Heart right ventricle (tissue), 16 donors: ENCODE measurements at places on chromosomes 7 and 10. TPM values are rescaled to one million over a fixed set of nuclear protein-coding genes. Genes with fewer than 3 reads are reported as not detected.

GRCh38 chr7:132352800-132353199 is 223.5 kb downstream of the PLXNA4 start:
- DNase-seq, result no peak
- H3K36me3 ChIP-seq, result no peaks in the 10 kb centered on the region
- no peak overlapping the region for H3K27ac ChIP-seq
- H3K27me3 ChIP-seq, result no peaks in the 10 kb centered on the region
- H3K4me1 ChIP-seq, result peaks cover 17% of the 10 kb centered on the region

The MIOS gene
- total RNA-seq, result 20.7 TPM

DNA sequence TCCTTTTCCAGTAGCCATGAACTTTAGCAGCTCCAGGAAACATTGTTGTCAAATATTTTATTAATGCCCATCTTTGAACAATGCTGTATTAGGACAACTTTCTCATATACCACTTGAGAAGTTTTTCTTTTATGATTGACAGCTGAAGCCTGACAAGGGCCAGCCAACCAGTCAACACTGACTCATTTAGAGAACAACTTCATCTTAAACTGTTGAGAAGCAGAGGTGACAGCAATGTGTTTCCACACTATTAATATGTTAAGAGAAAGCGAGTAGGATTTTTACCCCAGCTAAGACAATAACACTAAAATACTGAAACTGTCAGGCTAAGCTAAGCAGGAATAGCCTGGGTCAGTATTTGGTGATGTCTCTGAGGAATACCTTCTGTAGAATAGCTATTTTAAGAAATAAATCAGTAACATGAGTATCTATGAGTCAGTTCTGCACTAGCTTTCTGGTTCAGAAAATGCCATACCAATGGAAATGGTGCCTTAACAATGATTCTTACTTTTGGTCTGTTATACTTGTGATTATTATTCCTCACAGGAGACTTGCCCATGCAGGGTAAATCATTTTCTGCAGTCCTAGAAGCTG is 168.8 kb upstream of the POT1 start:
- no peaks in the 10 kb centered on the region for H3K4me1 ChIP-seq
- no peak for DNase-seq
- H3K36me3 ChIP-seq, result no peaks in the 10 kb centered on the region
- H3K4me3 ChIP-seq, result no peak overlapping the region
- no peaks in the 10 kb centered on the region for H3K27me3 ChIP-seq

DNA sequence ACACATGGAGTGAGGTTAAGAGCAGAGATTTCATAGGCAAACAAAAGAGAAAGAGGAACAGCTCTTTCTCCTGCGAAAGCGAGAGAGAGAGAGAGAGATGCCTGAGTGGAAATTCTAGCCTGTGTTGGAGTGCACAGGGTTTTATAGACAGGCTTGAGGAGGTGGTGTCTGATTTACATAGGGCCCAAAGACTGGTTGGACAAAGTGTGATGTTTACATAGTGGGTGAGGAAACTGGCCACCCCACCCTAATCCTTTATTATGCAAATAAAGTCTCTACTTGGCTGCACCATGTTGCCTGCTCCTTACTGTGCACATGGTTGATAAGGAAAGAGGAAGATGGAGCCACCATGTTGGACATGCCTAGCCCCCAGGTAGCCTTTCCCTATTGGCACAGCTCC is 967.8 kb upstream of the SORCS1 start:
- H3K36me3 ChIP-seq, result no peaks in the 10 kb centered on the region
- H3K27ac ChIP-seq, result no peak overlapping the region
- H3K4me1 ChIP-seq, result no peaks in the 10 kb centered on the region
- no peak for DNase-seq

- H3K36me3 ChIP-seq, result no peaks in the 10 kb centered on the region
- H3K4me3 ChIP-seq, result no peak overlapping the region
- DNase-seq, result peak; percentile 27
- no peaks in the 10 kb centered on the region for H3K27me3 ChIP-seq
Observed at GRCh38 chr7:101690061-101690460, 61.0 kb upstream of the MYL10 start.

The IQUB gene
- 0.49 TPM for total RNA-seq

DNA sequence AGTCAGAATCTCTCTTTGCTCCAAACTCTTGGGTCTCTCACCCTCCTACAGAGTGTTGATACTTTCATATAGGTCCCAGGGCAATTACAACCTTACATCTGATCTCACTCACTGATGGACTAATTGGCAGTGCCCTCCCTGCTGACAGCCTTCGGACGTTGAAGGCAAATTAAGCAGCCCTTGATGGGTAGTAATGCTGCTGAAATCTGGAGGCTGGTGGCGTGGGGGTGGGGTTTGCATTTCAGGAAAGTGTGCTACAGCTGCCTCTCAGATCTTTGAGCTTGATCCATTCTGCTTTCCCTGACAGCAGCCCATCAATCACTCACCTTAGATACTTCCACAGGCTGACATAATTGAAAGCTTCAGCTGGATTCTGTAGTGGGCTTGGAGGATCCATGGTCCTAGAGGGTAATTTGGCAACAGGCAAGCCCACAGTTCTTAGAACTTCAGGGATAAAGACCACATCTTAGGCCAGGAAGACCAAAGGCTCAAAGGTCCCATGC is 349.1 kb upstream of the PODXL start:
- H3K4me3 ChIP-seq, result no peak overlapping the region
- H3K36me3 ChIP-seq, result no peaks in the 10 kb centered on the region
- no peak for DNase-seq
- no peak overlapping the region for H3K27ac ChIP-seq
- H3K4me1 ChIP-seq, result no peaks in the 10 kb centered on the region
- peaks cover 40% of the 10 kb centered on the region for H3K27me3 ChIP-seq

GRCh38 chr10:74373059-74373458 is 222.0 kb downstream of the ADK start:
- no peaks in the 10 kb centered on the region for H3K27me3 ChIP-seq
- H3K4me3 ChIP-seq, result no peak overlapping the region
- no peaks in the 10 kb centered on the region for H3K36me3 ChIP-seq
- DNase-seq, result no peak
- no peaks in the 10 kb centered on the region for H3K4me1 ChIP-seq
- H3K27ac ChIP-seq, result no peak overlapping the region

The CTAGE6 gene
- total RNA-seq, result not detected

GRCh38 chr7:7556852-7557251 is 9.8 kb upstream of the MIOS start:
- H3K4me3 ChIP-seq, result no peak overlapping the region
- no peak overlapping the region for H3K27ac ChIP-seq
- H3K4me1 ChIP-seq, result no peaks in the 10 kb centered on the region
- no peak for DNase-seq
- H3K27me3 ChIP-seq, result no peaks in the 10 kb centered on the region
- no peaks in the 10 kb centered on the region for H3K36me3 ChIP-seq
